ENCODE measurements at places on chromosomes 5 and 9.
A peak's percentile ranks its signal among the peaks of the same experiment; 100 is the strongest.

DNA sequence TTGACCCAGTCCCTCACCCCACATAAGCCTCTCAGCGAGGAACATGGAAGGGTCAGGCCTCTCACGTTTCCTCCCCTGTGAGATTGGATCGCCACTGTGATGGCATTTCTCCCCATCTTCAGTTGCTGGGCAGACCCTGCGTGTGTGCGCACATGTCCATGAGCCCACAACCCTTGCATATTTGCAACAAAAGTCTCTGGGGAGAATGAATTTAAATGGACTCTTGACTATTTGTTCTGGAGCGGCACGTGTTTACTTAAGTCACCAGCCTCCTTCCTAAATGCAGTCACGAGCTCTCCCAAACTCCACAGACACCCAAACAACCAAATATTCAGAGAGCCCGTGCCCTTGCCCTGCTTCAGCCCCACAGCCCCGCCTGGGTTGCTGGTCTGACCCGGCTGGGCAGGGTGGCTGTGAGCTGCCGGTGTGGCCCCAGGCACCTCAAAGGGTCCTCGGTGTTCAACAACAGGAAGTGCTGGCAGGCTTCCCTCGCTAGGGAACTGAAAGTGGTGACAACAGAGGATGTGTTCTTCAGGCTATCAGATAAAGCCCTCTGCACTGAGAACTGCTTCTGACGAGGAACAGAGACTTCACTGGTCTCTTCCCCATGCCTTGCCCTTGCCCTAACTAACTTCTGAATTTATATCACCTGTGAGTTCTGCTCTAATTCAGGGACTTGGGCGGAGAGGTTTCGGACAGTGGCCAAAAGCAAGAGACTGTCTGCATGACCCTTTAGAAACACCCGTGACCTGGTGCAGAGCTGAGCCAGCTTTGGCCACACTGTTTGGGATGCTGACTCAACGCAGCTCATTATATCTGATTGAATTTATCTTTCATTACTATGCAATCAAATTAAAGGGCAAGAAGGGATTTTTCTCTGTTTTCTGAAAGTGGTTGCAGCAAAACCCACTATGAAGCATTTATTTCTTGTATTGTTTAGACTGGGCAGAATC is 19.2 kb upstream of the CD180 start:
- DNase-seq = no peak

GRCh38 chr5:89036166-89036565 is 153.2 kb upstream of the MEF2C start:
- DNase-seq = no peak

- no peak for DNase-seq
Measured at GRCh38 chr9:126164796-126165525, 161.7 kb upstream of the MVB12B start.

- no peak for DNase-seq
Measured at GRCh38 chr5:59673438-59674058, 220.0 kb downstream of the PDE4D start.

DNA sequence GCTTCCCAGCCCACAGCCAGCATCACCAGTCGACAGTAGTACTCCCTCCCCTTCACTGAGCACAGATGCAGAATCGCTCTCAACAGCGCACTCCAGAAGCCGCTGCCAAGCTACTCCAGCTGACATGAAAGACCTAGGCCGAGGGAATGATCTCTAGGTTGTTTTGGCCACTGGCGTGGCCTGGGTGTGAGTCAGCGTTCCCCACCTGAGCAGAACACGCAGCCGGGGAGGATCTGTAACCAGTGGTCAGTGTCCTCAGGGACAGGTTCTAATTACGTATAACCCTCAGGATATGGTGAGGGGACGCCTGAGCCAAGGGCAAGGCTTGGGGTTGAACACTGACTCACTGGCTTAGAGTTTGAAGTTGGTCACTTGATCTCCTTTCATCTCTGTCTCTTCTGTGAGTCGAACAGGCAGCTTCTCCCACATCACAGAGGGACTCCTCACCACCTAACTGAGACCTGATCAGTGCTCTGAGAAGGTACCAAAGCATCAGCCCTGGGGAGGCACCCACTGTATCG is 76.9 kb upstream of the IL17B start:
- no peak for DNase-seq

- no peak for DNase-seq
Measured at GRCh38 chr5:67395790-67396418, 199.3 kb upstream of the CD180 start.

DNA sequence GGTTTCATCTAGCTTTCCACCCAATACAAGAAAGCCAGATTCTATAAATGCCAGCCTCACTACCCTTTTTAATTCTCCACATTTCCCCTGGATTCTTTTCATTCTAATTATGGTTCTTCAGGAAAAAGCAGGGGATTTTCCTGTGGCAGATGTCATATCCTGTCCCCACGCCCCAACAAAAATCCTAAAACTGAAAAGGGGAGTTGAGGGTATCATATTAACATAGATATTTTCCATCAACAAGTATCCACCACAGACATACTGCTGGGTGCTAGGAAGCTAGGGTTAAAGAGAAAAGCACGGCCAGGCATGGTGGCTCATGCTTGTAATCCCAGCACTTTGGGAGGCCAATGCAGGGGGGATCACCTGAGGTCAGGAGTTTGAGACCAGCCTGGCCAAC is 38.0 kb downstream of the CDK5RAP2 start:
- DNase-seq = no peak

DNA sequence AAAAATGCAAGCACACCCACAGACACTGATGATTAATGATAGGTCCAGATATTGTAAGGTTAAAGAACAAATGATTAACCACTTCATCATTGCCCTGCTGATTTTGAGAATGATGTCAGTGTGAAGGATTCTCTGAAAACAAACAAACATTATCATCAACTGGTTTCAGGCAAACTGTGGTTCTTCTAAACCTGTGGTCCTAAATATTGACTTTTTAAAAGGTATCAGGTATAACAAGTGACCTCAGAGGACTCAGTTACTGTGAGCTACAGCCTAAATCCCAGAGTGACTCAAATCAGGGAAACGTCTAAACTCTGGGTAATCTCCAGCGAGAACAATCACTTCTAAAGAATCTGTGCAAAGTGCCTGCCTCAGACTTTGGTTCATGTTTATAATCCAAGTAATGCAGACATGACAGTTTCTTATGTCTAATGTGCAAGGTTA is 172.3 kb upstream of the CDH6 start:
- DNase-seq = no peak

DNA sequence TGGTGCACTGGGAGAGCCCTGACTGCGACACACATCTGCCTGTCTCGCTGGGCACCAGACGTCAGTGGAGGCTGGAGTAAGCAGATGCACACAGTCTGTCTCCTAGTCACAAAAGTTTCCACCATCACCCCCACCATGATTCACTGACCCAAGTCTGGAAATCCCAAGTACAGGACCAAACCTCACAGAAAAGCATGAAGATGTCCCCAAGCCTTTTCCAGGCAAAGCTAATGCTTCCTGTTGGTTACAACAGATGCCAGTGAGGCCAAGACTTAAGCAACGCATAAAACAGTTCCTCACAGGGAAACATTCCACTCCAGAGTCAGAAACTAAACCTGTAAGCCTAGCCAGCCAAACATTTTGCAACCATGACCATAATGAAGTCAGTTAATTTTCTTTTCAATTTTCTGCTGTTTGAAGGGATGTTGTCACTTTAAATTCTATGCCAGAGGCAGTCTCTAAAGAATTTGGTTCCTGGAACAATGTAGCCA is 259.3 kb upstream of the SLC30A5 start:
- DNase-seq = no peak

DNA sequence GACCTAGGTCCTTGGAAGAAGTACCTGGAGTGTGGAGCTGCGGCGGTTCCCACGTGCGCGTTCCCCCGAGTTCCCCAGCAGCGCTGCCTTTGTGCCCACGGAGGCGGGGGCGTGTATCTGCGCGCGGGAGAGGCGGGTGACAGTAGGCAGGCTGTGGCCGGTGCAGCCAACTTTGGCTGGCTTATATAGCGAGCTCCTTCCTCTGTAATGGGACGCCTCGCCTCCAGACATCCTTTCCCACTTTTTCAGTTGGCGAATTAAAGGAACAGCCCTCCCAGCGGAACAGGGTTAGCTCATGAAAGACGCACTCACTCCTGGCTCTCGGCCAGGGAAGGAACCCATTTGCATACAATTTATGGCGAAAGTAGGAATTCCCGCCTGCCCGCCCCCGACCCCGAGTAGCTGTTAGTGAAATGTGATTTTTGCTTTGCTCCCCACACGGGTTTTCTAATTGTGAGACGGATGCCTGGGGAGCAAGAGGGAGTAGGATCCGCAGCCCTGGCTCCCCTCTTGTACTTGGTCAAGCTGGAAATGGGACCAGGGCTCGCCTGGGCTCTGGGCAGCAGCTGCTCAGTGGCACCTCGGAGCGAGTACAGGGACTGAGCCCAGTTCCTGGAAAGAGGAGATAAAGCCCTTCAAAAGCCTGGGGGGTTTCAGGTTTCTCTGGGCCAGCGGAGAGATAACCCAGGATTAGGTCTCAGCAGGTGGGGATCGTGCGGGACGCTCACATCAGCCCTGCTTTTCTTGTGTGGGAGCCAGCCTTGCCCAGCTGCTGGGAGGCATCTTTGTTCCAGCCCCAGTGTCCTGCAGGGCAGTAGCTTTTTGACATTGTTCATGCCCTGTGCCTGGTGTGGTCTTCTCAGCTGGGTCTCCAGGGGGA is at the start of gene TNC:
Gene TNC, minus strand, starts transcription at position 159 of the 880 bp plus-strand sequence. CDS start 27,139 bp downstream, outside the sequence.
- no peak for DNase-seq

DNA sequence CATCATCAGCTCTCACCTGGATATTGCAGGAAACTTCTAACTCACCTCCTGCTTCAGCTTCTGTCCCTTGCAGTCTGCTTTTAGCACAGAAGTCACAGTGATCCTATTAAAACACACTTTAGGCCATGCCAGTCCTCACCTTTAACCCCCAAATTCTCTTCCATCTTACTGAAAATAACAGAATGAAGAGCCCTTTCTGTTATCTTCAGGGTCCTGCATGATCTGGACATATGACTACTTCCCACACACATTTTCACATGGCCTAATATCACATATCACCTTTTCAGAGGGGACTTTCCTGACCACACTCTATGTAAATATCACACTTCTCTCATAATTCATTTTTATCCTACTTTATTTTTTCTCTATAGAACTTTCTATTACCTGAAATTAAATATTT is 550.6 kb upstream of the CLINT1 start:
- DNase-seq = no peak

GRCh38 chr9:86668488-86668887 is 278.8 kb downstream of the GAS1 start:
- DNase-seq = no peak

DNA sequence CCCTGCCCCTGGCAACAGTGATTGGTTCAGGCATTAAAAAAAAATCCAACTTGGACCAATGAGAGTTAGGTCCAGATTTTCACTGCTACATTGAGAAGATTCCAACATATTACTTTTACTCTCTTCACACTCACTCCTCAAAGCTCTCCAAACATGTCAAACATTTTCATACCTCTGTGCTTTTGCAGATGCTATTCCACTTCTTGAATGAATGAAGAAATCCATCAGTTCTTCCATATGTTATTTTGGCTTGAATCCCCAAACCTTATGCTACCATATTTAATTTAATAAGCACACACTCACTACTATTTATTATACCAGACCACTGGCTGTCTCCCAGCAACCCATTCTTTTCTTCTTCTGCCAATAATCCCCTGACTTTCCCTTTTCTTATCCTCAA is 87.1 kb downstream of the PPP2R2B start:
- DNase-seq = no peak

DNA sequence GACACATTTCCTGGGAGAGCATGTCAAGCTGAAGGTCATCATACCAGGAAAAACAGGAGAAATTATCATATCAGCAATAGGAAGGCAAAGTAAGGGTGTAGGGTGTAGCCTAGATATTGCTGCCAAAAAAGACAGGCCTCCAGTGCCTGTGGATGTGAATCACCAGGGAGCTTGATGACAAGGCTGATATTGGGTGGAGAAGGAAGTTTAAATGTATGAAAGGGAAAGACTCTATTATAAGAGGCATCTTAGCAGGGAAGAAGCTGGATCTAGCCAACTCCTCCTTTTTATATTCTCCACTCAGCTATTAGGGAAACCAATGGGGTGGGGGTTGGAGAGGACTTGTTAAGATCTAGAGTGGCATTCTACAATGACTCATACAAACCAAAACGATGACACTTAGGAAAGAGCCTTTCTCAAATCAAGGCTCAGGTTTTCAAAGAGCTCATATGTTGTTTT is 13.4 kb upstream of the TXNDC8 start:
- no peak for DNase-seq

GRCh38 chr5:55742778-55743177 is 4.9 kb downstream of the DDX4 start:
- no peak for DNase-seq

- no peak for DNase-seq
Measured at GRCh38 chr5:19802686-19803085, 185.3 kb downstream of the CDH18 start.

GRCh38 chr9:81598123-81598497 is 91.2 kb downstream of the TLE1 start:
- DNase-seq = no peak

GRCh38 chr9:89730715-89731114 is 125.9 kb downstream of the GADD45G start:
- no peak for DNase-seq

DNA sequence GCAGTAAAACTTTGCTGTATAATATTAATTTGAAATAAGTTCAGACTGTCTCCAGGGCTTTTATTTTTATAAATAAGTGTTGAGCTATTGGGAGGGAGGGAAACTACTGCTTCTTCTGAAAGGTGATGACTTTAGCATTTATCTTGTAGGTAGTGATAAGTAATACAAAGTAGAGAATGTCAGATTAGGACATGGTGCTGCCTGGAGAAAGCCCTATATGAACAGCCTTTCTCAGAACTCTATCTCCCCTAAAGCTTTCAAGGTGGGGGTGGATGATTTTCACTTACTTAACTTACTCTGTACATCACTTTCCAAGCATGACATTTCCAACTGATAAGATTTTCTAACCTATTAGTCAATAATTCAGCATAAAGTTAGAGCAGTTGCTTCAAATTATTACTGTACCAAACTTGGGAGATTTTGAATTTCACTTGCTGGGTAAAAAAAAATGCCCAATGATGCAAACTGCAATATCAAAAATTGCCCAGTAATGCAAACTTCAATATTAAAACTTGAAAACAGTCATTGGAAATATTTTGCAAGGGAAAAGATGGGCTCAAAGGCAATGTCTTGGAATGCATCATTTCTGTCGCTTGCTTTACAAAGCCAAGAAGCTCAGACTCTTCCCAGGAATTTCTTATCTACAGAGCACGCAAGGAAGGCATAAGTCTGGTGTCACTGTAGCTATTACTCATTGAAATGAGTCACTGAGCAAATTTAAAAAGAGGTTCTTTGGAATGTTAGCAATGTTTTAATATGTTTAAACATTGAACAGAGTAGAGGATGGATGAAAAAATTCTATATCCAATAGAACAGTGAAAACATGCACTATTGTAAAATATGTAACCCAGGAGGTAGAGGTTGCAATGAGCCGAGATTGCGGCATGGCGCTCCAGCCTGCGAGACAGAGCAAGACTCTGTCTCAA is 569.5 kb downstream of the PSAT1 start:
- DNase-seq = no peak

- DNase-seq = no peak
Measured at GRCh38 chr5:16315501-16315900, 135.9 kb upstream of the MARCHF11 start.

- no peak for DNase-seq
Measured at GRCh38 chr9:104850786-104851545, 77.0 kb downstream of the ABCA1 start.

GRCh38 chr5:42889311-42889933 is 77.7 kb upstream of the SELENOP start:
- DNase-seq = peak; percentile 58
